Transverse colon (tissue), 4 donors: ENCODE measurements at places on chromosomes 5 and 9. TPM values are rescaled to one million over a fixed set of nuclear protein-coding genes. Genes with fewer than 3 reads are reported as not detected.
A peak's percentile ranks its signal among the peaks of the same experiment; 100 is the strongest.

- peak overlapping the region; percentile 11 for H3K4me3 ChIP-seq
- H3K27ac ChIP-seq: peak overlapping the region; percentile 68
- peaks cover 13% of the 10 kb centered on the region for H3K4me1 ChIP-seq
- H3K36me3 ChIP-seq: no peaks in the 10 kb centered on the region
- DNase-seq: peak; percentile 65
These were observed 31.0 kb downstream of the GOLGA2 start for GRCh38 chr9:128244837-128245231.

Gene CRHBP
- 0.79 TPM for total RNA-seq

GRCh38 chr5:40240671-40241070, 439.0 kb upstream of the PTGER4 start:
- no peak for DNase-seq
- H3K27ac ChIP-seq: no peak overlapping the region
- no peak overlapping the region for H3K4me3 ChIP-seq
- no peaks in the 10 kb centered on the region for H3K4me1 ChIP-seq
- no peaks in the 10 kb centered on the region for H3K36me3 ChIP-seq
- no peaks in the 10 kb centered on the region for H3K27me3 ChIP-seq

- no peak for DNase-seq
- H3K4me1 ChIP-seq: no peaks in the 10 kb centered on the region
- no peaks in the 10 kb centered on the region for H3K27me3 ChIP-seq
- no peak overlapping the region for H3K4me3 ChIP-seq
These were observed 46.1 kb downstream of the SLC25A46 start for GRCh38 chr5:110784901-110785300.

GRCh38 chr5:150000990-150001659, 586 bp downstream of the HMGXB3 start:
- DNase-seq: peak; percentile 57
- H3K36me3 ChIP-seq: no peaks in the 10 kb centered on the region
- no peaks in the 10 kb centered on the region for H3K27me3 ChIP-seq

Gene GRM6
- total RNA-seq: not detected

GRCh38 chr5:60023255-60023654, 129.7 kb upstream of the PDE4D start:
- no peaks in the 10 kb centered on the region for H3K27me3 ChIP-seq
- no peak overlapping the region for H3K4me3 ChIP-seq
- no peak overlapping the region for H3K27ac ChIP-seq

Gene ZDHHC11B
- total RNA-seq: 2.4 TPM

Gene PCDHA8
- 0.79 TPM for total RNA-seq

- no peak overlapping the region for H3K4me3 ChIP-seq
- H3K27ac ChIP-seq: no peak overlapping the region
- no peaks in the 10 kb centered on the region for H3K4me1 ChIP-seq
- no peak for DNase-seq
- no peaks in the 10 kb centered on the region for H3K36me3 ChIP-seq
- no peaks in the 10 kb centered on the region for H3K27me3 ChIP-seq
These were observed 77.3 kb downstream of the SLC1A1 start for GRCh38 chr9:4567601-4568000.

DNA sequence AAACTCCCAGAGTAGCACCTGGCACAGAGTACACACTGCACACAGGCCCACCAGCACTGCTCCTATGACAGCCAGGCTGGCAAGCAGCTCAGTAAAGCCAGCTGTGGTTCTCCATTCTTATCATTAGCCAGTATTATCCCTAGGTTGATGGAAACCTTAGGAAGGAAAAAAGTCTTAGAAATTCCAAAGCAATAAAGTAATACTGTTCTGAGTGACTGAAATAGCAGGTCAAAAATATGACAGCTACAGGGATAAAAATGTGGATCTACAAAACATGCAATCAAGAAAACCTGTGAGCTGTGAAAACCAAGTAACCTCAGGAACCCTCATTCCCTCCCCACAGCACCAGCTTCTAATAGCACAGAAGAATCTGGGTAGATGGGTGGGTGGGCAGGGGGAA, 403.5 kb downstream of the SPOCK1 start:
- no peak overlapping the region for H3K4me3 ChIP-seq
- H3K4me1 ChIP-seq: no peaks in the 10 kb centered on the region
- no peaks in the 10 kb centered on the region for H3K36me3 ChIP-seq
- DNase-seq: no peak
- H3K27ac ChIP-seq: no peak overlapping the region

Gene HSPB3
- total RNA-seq: 55.2 TPM

DNA sequence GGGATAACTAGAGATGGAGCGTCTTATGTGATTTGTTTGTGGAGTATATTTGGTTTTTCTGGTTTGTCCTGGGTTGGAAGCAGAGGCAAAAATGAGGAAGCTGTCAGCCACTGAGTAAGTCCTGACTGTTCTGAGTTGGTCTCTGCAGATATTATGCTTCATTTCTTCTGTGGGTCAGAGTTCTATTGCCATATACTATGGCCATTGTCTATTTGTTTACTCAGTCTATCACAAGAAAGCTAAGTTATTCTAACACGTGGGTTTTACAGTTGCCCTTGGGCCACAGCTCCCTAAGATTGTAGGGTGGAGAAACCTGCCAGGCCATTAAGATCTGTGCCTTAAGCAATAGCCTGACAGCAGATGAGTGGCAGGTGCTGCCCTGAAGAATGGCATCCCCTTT, 3.0 kb upstream of the CTSV start:
- peak; percentile 64 for DNase-seq
- H3K4me3 ChIP-seq: no peak overlapping the region
- peaks cover 17% of the 10 kb centered on the region for H3K4me1 ChIP-seq
- no peaks in the 10 kb centered on the region for H3K36me3 ChIP-seq
- peak overlapping the region; percentile 65 for H3K27ac ChIP-seq

Gene PHYHD1
- total RNA-seq: 3.2 TPM

Gene UNC5A
- total RNA-seq: not detected

Gene EFNA5
- 18.2 TPM for total RNA-seq

DNA sequence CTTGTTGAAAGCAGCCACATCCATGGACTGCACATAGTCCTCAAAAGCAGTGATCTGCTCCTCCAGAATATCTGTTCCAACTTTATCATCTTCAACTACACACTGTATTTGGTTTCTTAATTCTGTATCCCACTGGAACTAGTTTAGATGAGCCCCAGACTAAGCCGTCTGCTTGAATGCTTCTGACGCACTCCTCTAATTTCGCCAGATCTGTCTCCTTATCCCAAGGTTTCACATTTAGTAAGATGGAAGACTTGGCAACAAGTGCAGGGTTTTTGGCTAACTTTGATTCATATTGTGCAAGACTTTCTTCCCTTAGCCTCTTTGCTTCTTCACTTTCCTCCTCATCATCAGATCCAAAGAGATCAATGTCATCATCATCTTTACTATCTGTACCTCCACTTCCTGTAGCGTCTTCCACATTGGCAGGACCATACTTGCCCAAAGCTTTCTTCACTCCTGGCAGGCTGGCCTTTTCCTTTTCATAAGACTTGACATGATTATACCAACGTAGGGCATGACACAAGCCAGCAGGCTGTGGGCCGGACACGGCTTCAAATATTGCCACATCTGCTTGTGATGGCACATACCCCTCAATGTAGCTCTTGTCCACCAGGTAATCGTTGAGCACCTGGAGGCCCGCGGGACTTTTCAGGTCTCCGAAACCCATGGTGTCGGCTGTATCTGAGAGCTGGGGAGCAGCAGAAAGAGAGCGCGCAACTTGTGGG, 56.2 kb upstream of the PIK3R1 start:
- H3K4me1 ChIP-seq: no peaks in the 10 kb centered on the region
- no peak for DNase-seq
- no peaks in the 10 kb centered on the region for H3K27me3 ChIP-seq
- H3K27ac ChIP-seq: no peak overlapping the region

- H3K27ac ChIP-seq: peak overlapping the region; percentile 76
- peak overlapping the region; percentile 46 for H3K4me3 ChIP-seq
- H3K4me1 ChIP-seq: no peaks in the 10 kb centered on the region
- no peak for DNase-seq
- no peaks in the 10 kb centered on the region for H3K36me3 ChIP-seq
These were observed 19.1 kb downstream of the FGD3 start for GRCh38 chr9:92966518-92966800.

GRCh38 chr5:68074633-68075032, 140.9 kb upstream of the PIK3R1 start:
- H3K27me3 ChIP-seq: no peaks in the 10 kb centered on the region
- DNase-seq: no peak
- no peak overlapping the region for H3K27ac ChIP-seq
- no peak overlapping the region for H3K4me3 ChIP-seq
- no peaks in the 10 kb centered on the region for H3K36me3 ChIP-seq
- no peaks in the 10 kb centered on the region for H3K4me1 ChIP-seq

Gene NDUFB6
- total RNA-seq: 42.7 TPM

- H3K27me3 ChIP-seq: no peaks in the 10 kb centered on the region
- no peaks in the 10 kb centered on the region for H3K4me1 ChIP-seq
- no peak for DNase-seq
- no peak overlapping the region for H3K27ac ChIP-seq
These were observed 25.8 kb downstream of the NSUN2 start for GRCh38 chr5:6606884-6607558.

Gene TMOD1
- total RNA-seq: 11.6 TPM

GRCh38 chr5:107849118-107849517, 178.4 kb upstream of the EFNA5 start:
- DNase-seq: no peak
- H3K36me3 ChIP-seq: no peaks in the 10 kb centered on the region
- no peaks in the 10 kb centered on the region for H3K27me3 ChIP-seq
- no peak overlapping the region for H3K4me3 ChIP-seq
- H3K4me1 ChIP-seq: no peaks in the 10 kb centered on the region

Gene CNTNAP3
- total RNA-seq: 1.6 TPM

DNA sequence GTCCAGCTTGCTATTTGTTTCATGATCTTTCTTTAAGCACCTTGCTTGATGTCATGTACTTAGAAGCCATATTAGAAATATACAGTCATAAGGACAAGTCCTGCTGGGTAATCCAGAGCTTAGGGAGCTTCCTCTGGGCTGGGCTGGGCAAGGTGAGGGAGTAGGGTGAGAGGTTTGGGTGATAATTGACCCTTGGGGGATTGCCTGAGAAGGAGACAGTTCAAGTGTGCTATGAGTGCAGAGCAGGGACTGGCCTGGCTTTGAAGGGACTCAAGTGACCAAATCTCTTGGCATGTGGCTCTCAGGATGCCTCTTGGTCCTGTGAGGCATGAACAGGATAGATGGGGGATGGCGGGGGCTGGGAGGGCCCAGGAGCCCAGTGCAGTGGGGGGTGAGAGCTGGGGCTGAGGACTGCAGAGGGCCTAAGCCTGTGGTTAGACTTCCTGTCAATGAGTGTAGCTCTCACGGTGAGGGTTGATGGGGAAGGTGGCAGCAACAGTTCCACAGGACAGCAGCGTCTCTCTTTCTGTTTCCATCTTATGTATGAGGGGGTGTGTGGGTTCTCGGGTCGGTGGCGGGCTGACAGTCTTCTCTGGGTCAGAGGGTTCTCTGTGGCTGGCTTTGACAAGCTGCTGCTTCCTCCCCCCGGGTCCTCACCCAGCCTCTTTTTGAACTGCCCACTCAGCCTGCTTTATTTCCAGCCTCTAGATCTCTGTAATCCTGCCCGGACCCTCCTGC, 53.5 kb downstream of the RGS3 start:
- H3K36me3 ChIP-seq: no peaks in the 10 kb centered on the region
- H3K4me1 ChIP-seq: peaks cover 61% of the 10 kb centered on the region
- H3K4me3 ChIP-seq: peak overlapping the region; percentile 14
- no peaks in the 10 kb centered on the region for H3K27me3 ChIP-seq

Gene ELAVL2
- 2.2 TPM for total RNA-seq

- peaks cover 27% of the 10 kb centered on the region for H3K4me1 ChIP-seq
- no peak for DNase-seq
- H3K4me3 ChIP-seq: no peak overlapping the region
- H3K27me3 ChIP-seq: no peaks in the 10 kb centered on the region
These were observed 1.5 kb downstream of the ARPC5L start for GRCh38 chr9:124863371-124863871.

GRCh38 chr5:76958991-76959767, 6.3 kb downstream of the CRHBP start:
- H3K4me3 ChIP-seq: no peak overlapping the region
- no peaks in the 10 kb centered on the region for H3K36me3 ChIP-seq
- no peak for DNase-seq
- peaks cover 20% of the 10 kb centered on the region for H3K27me3 ChIP-seq
- peak overlapping the region; percentile 32 for H3K27ac ChIP-seq

DNA sequence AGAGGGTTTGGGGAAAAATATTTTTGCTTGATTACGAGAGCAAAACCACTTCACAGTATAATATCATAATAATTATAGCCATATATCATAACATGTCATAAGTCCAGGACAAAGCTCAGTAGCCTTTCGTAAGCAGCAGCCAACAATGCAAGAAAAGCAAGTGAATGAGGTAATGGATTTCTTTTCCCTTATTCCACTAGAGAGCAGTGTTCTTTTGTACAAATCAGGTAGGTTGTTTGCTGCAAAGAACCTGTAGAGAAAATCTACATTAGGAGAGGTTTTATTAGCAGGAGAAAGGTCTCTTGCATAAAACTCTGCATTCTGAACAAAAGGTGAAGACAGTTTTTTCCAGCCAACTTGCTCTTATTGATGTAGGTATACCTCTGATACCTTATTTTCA, 1033.4 kb downstream of the TLE4 start:
- H3K27me3 ChIP-seq: no peaks in the 10 kb centered on the region
- no peak for DNase-seq
- no peaks in the 10 kb centered on the region for H3K36me3 ChIP-seq
- no peak overlapping the region for H3K4me3 ChIP-seq
- no peaks in the 10 kb centered on the region for H3K4me1 ChIP-seq

DNA sequence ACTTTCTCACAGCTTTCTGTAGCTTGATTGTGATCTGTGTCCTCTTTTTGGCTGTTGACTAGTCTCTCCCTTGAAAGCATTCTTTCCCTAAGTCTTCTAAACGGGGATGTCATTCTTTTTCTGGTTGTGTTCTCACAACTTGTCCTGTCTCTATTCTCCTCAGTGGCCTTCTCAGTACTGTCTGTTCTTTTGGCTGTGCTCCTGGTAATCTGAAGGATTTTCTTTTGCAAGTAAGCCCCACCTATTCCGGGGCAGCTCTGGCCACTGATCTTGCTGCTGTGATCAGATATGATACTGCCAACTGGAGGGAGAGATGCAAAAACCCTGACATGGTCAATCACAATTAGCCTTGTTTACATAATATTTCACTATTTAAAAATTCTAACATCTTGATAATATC, 172.2 kb downstream of the CDC42SE2 start:
- H3K27ac ChIP-seq: peak overlapping the region; percentile 13
- no peaks in the 10 kb centered on the region for H3K4me1 ChIP-seq
- no peak overlapping the region for H3K4me3 ChIP-seq
- no peak for DNase-seq
- H3K27me3 ChIP-seq: no peaks in the 10 kb centered on the region

Gene HINT2
- total RNA-seq: 50.5 TPM

- H3K4me1 ChIP-seq: no peaks in the 10 kb centered on the region
- no peaks in the 10 kb centered on the region for H3K27me3 ChIP-seq
- no peak overlapping the region for H3K27ac ChIP-seq
- H3K36me3 ChIP-seq: no peaks in the 10 kb centered on the region
These were observed 10.7 kb downstream of the IFNA5 start for GRCh38 chr9:21294364-21294774.

- DNase-seq: no peak
- H3K4me3 ChIP-seq: no peak overlapping the region
- H3K36me3 ChIP-seq: no peaks in the 10 kb centered on the region
- H3K4me1 ChIP-seq: peaks cover 57% of the 10 kb centered on the region
- peak overlapping the region; percentile 26 for H3K27ac ChIP-seq
These were observed 50.7 kb downstream of the WNK2 start for GRCh38 chr9:93234600-93234999.

Gene LCN9
- total RNA-seq: not detected
